Lung microvascular endothelial cell (primary cell): ENCODE measurements at places on chromosomes 1 and 21. TPM values are rescaled to one million over a fixed set of nuclear protein-coding genes. Genes with fewer than 3 reads are reported as not detected.

The SPATA46 gene
- total RNA-seq, result not detected in 2 replicates

The KCNE2 gene
- total RNA-seq, result not detected in 2 replicates

The TMEM240 gene
- total RNA-seq, result 1.1 and 1.4 TPM in 2 replicates

The ATAD3C gene
- under 0.01 TPM in 2 replicates for total RNA-seq

The LCK gene
- total RNA-seq, result under 0.01 TPM in 2 replicates

The TSPAN2 gene
- 0.79 and 0.87 TPM in 2 replicates for total RNA-seq

The DENND2D gene
- 0.65 and 1.4 TPM in 2 replicates for total RNA-seq

The FLG2 gene
- not detected in 2 replicates for total RNA-seq

The GJB4 gene
- total RNA-seq, result not detected in 2 replicates

The UTP25 gene
- total RNA-seq, result 3.3 and 5.4 TPM in 2 replicates

The MUTYH gene
- 5.9 and 7.3 TPM in 2 replicates for total RNA-seq

The LRRC8C gene
- 13.9 and 16.3 TPM in 2 replicates for total RNA-seq

The ETNK2 gene
- total RNA-seq, result 6.9 and 9.4 TPM in 2 replicates

The PLA2G2D gene
- not detected in 2 replicates for total RNA-seq

The TMEM269 gene
- total RNA-seq, result not detected in 2 replicates

The SPRR2G gene
- not detected in 2 replicates for total RNA-seq

The FMO3 gene
- total RNA-seq, result not detected in 2 replicates

The KCNJ9 gene
- not detected in 2 replicates for total RNA-seq

The CYP2J2 gene
- total RNA-seq, result under 0.01 and 0.20 TPM in 2 replicates

The ERRFI1 gene
- total RNA-seq, result 33.3 and 112 TPM in 2 replicates

The LORICRIN gene
- not detected in 2 replicates for total RNA-seq

The ABCG1 gene
- total RNA-seq, result 76.9 and 156 TPM in 2 replicates

The COL24A1 gene
- total RNA-seq, result under 0.01 TPM in 1 of 2 replicates, not detected in the other

The ORC1 gene
- total RNA-seq, result 1.2 and 3.3 TPM in 2 replicates

The DNASE2B gene
- not detected in 2 replicates for total RNA-seq

The WNT2B gene
- total RNA-seq, result 0.44 and 0.79 TPM in 2 replicates

The ALDH4A1 gene
- 11.8 and 14.7 TPM in 2 replicates for total RNA-seq

The RHBDL2 gene
- not detected in 2 replicates for total RNA-seq

The FCRL2 gene
- total RNA-seq, result not detected in 2 replicates

The CSMD2 gene
- under 0.01 TPM in 2 replicates for total RNA-seq

The TPTE gene
- not detected in 2 replicates for total RNA-seq

The FCRLB gene
- total RNA-seq, result 0.20 and 0.44 TPM in 2 replicates

The GJB3 gene
- not detected in 2 replicates for total RNA-seq
